Central memory CD8-positive, alpha-beta T cell (primary cell): ENCODE measurements at places on chromosomes 5 and 9.

- no peak for DNase-seq
These were observed 184.7 kb downstream of the AOPEP start for GRCh38 chr9:94911211-94911610.

GRCh38 chr5:41722359-41722950 lies 147.8 kb downstream of the OXCT1 start:
- no peak for DNase-seq

DNA sequence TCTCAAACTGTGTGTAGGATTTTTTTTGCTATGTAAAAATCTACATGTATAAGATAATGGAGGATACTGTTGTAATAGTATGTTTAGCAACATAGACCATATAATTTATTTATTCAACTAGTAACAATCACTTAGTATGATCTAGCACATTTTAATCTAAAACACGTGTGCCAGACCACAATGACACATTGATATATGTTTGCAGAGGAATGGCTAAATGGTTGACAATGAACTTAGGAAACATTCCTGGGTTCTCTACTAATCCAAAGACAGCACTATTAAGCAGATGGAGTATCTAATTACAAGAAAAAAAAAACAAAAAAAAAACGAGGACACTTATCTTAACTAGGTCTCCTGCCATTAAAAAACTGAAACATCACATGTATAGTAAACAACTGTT lies 261.7 kb upstream of the PAPPA start:
- no peak for DNase-seq

- DNase-seq = no peak
These were observed 12.9 kb downstream of the TCF7 start for GRCh38 chr5:134127376-134127861.
